ENCODE measurements at places on chromosomes 11 and 22.
A peak's percentile ranks its signal among the peaks of the same experiment; 100 is the strongest.

- peak; percentile 85 for DNase-seq
These were observed 624 bp downstream of the CBL start for GRCh38 chr11:119206511-119207414.

GRCh38 chr11:134385774-134386565, 26.1 kb downstream of the B3GAT1 start:
- no peak for DNase-seq

DNA sequence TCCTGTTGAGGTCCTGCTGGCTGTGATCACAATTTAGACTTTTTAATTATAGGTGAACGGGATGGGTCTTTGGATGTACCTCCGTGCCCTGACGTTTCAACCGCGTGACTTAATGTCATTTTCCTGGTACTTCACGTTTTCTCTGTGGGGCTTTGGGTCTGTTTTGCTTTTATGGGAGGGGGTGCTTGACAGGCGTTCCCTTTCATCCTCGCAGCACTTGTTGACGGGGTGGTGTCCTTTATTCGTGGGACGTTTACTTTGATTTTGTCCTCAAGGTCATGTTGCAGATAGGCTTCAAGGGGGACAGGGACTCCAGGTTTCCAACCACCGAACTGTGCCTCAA, 994 bp downstream of the PPP6R3 start:
- no peak for DNase-seq

DNA sequence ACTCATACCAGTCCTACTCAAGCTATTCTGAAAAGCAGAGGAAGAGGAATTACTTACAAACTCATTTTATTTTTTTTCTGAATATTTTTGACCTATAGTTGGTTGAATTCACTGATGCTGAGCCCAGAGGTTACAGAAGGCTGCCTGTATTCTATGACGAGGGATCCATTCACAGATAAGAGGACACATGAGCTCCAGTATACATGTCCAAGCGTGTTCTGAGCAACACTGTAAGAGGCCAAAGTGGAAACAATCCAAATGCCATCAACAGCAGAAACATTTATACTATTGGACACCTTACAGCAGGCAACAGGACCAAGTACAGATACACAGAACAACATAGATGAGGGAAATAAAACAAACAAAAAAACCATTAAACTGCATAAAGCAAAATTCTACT, 10.3 kb downstream of the KDM4E start:
- no peak for DNase-seq

DNA sequence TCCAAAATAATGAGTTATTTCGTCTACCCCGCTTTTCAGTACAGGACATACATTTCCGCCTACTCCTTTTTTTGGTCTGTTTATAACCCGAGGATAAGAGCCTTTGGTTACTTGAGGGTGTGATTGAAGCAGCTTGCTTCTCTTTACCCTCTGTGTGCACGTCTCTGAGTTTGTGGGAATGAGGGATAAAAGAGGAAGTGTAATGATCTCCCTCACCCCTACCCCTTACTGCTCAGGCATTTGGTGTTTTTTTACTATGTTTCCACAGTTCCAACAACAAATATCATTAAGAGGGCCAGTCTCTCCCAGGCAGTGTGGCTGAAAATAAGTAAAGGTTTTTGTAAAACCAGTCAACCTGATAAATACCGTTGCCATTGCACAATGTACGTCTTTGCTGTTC, 83.2 kb upstream of the GAL start:
- no peak for DNase-seq

- peak; percentile 94 for DNase-seq
These were observed 74.4 kb downstream of the SLC1A2 start for GRCh38 chr11:35344681-35345574.

DNA sequence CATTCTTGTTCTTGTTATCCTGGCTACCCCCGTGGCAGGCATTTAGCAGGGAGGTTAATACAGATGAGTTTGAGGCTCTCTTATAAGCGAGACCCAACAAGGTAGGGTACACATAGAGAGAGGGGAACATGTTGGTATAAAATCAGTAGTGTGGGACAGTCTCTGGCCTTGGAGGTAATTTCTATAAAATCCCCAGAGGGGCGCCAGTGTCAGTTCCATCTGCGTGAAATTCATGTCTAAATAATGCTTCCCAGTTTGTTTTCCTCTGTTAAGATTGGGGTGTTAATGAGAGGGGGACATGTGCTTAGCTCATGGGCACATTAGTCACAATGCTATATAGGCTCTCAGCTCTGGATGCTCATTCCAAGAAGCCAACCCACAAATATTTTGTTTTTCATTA, 150.7 kb downstream of the MYO18B start:
- DNase-seq = no peak
